PC-9 (cell line): ENCODE measurements at places on chromosomes 6 and 20. TPM values are rescaled to one million over a fixed set of nuclear protein-coding genes. Genes with fewer than 3 reads are reported as not detected.

GRCh38 chr20:1265226-1265915 lies 723 bp upstream of the SNPH start:
- DNase-seq: no peak

DNA sequence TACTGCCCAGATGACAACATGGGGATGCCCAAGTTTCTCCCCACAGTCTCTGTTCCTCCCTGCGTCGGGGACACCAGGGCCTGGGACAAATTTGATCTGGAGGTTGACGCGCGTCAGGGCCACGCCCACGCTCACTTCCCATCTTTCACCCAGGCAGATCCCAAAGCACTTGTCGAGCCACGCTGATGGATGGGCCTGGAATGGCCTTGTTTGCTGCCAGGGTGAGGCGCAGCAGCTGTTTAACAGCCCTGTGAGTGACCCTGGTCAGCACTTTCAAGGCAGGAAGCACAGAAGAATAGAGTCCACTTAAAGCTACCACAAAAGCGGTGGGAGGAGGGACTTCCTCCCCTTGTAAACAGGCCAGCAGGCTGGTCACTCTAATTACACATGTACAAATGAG lies 324.7 kb upstream of the JARID2 start:
- DNase-seq: no peak

- DNase-seq: no peak
Observed at GRCh38 chr6:10690651-10691445, 3.6 kb downstream of the C6orf52 start.

- DNase-seq: no peak
Observed at GRCh38 chr6:137989664-137990063, 117.6 kb downstream of the PERP start.

DNA sequence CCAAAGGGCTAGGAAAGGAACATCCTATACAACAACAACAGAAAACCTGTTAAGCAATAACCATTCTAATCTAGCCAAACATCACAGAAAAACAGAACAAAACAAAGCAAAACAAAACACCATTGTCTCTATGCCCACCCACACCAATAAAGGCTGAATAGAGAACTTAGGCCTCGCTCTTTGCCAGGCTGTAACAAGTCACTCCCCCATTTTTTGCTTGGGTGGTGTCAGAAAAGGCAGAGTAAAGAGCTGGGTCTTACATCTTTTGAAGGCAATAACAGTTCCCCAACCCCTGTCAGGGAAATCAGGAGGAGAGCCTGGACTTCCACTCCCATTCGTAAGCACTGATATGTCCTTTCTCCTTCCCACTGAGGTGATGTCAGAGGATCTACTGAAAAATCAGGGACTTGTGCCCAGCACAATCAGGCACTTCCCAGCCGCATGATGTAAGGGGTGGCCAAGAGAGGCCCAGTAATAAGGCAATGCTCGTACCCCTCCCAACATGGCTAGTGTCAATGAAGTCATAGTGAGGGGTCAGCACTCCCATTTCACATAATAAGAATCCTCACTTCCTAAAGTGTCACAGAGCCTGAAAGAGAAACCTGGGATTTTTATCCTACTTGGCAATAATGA lies 31.0 kb downstream of the THEMIS start:
- no peak for DNase-seq

DNA sequence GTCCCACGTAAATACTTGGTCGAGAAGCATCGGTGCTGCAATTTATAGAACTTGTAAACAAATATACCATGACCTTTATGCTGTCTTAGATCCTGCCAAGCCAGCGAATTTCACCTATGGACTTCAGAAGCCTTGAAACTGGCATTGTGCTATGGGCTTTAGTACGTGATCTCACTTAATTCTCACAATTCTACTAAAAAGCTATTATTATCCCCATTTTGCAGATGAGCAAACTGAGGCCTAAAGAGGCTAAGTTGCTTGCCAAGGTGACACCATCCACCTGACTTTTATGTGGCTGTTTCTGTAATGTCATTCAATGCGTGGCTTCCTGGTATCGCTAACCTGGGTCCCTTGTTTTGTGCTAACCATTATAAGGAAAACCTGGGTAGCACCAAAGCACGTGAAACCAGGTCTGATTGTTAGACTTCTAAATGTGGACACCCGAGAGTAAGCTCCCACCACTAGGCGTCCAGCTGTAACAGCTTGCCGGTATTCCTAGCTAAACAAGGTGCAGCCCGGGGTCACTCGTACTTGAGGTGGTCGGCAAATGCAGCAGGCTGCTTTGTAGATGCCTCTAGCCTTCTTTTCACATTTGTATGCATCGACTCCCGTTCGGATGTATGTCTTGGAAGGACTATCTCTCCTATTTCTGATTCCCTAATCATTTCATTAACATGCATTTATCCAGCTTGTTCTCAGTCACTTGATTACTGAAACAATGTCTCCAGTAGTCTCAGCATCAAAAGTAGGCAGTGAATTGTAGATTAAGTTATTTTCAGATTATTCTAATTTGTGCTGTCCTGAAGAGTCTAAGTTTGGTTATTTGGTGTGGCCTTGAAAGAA lies 1.1 kb downstream of the SYNJ2 start:
- DNase-seq: peak; percentile 42

- DNase-seq: no peak
Observed at GRCh38 chr6:107564589-107564951, 74.7 kb downstream of the SOBP start.

- no peak for DNase-seq
Observed at GRCh38 chr6:3943331-3943765, 94.2 kb downstream of the FAM50B start.

DNA sequence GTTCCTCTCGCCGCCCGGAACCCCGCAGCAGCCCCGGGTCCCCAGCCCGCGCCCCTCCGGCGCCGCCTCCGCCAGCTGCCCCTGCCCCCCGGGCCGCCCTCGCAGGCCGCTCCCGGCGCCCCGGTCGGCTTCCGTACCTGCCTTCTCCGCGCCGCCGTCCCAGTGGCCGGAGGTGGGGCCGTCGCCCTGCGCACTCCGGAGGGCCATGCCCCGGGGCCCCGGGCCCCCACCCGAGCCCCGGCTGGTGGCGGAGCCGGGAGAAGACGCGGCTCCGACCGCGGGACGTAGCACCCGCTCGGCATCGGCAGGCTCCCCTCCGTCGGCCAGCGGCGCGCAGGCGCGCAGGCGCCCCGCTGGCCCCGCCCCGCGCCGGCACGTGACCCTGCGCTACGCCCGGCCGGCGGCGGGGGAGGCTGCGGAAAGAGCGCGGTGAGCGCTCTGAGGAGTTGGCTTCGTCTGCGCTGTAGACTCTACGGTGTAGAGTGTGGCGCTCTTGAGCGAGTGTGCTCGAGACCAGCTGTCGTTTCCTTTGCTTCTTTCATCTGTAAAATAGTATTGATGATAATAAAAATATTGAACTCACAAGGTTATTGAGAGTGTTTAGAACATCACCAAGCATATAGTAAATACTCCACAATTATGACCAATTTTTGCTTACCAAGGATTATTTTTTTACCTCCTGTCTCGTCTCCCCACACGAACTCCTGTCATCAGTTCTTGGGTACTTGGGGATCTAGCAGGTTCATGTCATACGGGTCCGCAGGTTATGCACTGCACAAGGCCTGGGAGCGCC lies at the start of gene TBC1D20:
Gene TBC1D20, minus strand, starts transcription at position 335 of the 793 bp plus-strand sequence. Its CDS starts 128 bp downstream, at position 207.
- DNase-seq: peak; percentile 83

- peak; percentile 76 for DNase-seq
Observed at GRCh38 chr6:83429857-83430610, 817 bp downstream of the ME1 start.

DNA sequence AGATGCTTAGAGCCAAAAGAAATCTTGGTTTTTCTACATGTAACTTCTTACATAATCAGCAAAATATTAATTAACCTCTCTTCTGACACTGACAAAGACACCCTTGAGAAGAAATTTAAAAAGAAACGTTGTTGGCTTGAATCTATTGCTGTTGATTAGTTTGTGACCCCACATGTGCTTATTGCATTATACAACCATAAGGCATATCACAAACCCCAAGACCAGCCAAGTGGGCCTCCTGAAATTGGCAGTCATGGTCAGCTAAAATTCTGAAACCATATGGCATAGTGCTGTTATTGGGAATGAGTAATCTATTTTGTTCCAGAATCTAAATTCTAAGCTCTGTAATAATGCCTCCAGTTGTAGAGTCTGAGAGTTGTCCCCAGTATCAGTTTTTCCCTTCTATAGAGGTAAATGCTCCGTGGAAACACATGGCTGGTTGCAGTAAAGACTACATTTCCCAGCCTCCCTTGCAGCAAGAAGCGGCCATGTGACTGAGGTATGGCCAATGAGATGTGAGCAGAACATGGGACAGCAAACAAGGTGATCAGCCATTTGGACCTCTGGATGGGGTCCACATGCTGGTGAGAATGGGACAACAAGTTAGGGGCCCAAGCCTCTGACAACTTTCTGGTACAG lies 42.3 kb upstream of the PTPN1 start:
- DNase-seq: no peak

- no peak for DNase-seq
Observed at GRCh38 chr20:19071446-19071725, 141.1 kb upstream of the SLC24A3 start.

DNA sequence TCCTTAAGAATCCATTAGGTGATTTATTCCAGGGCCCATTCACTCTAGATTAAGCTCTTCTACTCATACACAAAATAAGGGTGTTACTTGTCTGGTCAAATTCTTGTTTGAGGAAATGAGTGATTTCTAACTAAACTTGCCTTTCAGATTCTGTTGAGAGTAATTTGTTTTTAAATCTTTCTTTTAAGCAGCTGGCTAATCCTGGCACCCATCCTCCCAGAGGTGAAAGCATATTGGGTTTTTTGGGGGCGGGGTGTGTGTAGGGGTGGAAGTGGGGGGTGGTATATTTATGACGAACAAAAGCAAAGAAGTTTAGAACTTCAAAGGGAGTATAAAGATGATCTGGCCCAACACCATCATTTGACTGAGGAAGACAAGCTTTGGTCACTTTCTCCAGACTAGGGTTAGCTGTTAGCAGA lies 94.7 kb downstream of the RTN4IP1 start:
- DNase-seq: no peak

DNA sequence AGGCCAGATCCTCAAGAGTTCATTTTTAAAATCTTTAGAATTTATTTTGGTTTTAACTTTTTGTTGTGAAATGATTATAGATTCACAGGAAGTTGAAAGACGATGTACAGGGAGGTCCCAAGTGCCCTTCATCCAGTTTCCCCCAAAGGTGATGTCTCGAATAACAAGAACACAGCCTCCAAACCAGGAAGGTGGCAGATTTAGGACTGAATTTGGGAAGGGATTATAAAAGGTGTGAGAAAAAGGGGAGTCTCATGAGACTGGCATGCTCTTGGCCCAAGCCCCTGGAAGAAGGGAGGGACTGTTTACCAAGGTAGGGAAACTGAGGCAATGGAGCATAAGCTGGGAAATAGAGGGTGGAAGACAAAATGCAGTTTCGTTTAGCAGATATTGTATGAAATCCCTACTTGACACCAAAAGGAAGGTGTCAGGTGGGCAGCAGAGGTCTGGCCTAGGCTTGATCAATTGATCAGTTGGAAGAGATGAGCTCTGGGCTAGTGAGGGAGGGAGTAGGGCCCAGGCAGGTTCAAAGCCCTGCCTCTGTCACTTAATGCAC lies 81.2 kb downstream of the BMP7 start:
- DNase-seq: no peak

DNA sequence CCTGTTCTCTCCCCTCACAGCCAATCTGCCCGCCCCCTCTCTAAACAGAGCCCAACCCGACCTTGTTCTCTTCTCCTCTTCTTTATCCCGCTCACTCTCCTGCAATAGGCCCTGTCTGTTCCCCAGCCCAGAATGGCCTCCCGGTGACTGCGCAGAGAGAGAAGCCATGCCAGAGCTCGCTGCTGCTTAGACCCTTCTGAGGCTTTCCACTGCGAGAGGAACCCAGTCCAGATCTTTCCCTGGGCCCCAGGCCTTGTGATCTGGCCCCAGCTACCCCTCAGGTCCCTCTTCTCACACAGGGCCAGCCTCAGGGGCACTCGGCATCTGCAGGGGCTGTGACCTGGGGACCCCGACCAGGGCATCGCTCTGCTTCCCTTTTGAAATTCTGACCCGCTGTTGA lies 58.1 kb downstream of the TMEM242 start:
- DNase-seq: no peak

GRCh38 chr20:2403291-2404052 lies 22.8 kb downstream of the TGM6 start:
- DNase-seq: no peak

GRCh38 chr20:36519012-36519719 lies 22.2 kb upstream of the MYL9 start:
- no peak for DNase-seq

Gene PRKN
- not detected in 2 replicates for total RNA-seq

Gene SULF2
- total RNA-seq: 439 and 495 TPM in 2 replicates

Gene SLC17A3
- not detected in 2 replicates for total RNA-seq

Gene CPNE5
- 0.37 and 0.40 TPM in 2 replicates for total RNA-seq

Gene SLC22A2
- total RNA-seq: not detected in 2 replicates

Gene CTAGE9
- total RNA-seq: not detected in 2 replicates

Gene B3GAT2
- not detected in 2 replicates for total RNA-seq
